Activated CD8-positive, alpha-beta memory T cell treated with anti-CD3 and anti-CD28 coated beads for 24 hours (primary cell): ENCODE measurements at places on chromosomes 5 and 9.

- DNase-seq: peak; percentile 84
Observed at GRCh38 chr5:172714491-172715420, 56.2 kb downstream of the DUSP1 start.

DNA sequence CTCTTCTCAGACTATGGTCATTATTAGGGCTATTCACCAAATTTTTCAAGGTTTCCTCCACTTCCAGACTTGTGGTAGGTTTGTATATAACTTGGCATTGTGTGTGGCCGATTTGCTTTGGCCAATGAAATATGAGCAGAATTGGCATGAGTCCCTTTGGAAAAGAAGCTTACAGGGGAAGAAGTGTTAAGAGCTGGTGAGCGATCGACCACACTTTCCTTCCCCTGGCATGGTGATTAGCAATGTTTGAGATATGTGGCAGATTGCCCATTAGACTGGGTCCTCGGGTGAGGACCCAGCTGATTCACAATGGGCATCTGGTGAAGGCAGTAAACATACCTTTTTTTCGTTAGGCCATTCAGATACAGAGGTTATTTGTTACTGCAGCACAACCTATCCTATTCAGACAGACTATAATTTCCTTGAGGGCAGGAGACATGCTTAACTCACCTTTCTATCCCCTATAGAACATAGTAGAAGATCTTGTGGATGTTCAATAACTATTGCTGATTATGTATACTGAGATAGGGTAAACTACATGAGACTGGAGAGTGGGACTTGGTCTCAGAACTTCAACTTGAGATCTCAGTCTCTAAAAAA is 62.8 kb upstream of the KLF9 start:
- no peak for DNase-seq

GRCh38 chr5:37063739-37064138 is 185.4 kb downstream of the CPLANE1 start:
- no peak for DNase-seq

DNA sequence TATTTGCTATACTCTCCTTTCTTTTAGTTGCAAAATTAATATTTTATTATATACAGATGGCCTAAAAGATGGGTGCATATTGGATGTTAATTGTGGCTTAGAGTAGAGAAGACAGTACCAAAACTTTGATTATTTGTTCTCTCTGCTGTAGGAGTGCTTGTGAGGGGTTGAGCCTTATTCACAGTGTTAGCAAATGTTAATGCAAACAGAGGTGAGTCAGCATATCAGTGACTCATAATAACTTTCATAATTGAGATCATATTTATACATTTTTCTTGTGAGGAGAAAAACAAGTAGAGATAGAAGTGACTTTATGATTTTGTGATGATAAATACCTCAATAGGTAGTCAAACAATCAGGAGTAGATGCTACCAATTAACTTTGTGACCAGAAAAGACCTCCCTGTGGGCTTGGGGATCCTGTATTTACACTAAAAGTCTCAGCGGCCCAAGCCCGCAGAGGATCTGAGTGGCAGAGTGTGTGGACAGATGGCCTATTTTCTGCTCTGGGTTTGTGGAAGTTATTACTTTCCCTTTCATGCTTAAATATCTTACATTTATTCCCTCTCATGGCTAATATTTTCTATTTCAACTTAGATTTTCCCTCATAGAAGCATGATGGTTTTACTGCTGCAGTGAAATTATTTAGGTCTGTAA is 226.5 kb downstream of the TAF11L14 start:
- DNase-seq: no peak
